ENCODE measurements at places on chromosomes 13 and 19. TPM values are rescaled to one million over a fixed set of nuclear protein-coding genes. Genes with fewer than 3 reads are reported as not detected.
A peak's percentile ranks its signal among the peaks of the same experiment; 100 is the strongest.

GTF2F1 gene
- 69.7 TPM for total RNA-seq

- no peak for DNase-seq
Measured at GRCh38 chr13:110351636-110352420, 44.7 kb downstream of the COL4A2 start.

- no peak for DNase-seq
Measured at GRCh38 chr19:55559684-55560083, 14.3 kb upstream of the SBK3 start.

DNA sequence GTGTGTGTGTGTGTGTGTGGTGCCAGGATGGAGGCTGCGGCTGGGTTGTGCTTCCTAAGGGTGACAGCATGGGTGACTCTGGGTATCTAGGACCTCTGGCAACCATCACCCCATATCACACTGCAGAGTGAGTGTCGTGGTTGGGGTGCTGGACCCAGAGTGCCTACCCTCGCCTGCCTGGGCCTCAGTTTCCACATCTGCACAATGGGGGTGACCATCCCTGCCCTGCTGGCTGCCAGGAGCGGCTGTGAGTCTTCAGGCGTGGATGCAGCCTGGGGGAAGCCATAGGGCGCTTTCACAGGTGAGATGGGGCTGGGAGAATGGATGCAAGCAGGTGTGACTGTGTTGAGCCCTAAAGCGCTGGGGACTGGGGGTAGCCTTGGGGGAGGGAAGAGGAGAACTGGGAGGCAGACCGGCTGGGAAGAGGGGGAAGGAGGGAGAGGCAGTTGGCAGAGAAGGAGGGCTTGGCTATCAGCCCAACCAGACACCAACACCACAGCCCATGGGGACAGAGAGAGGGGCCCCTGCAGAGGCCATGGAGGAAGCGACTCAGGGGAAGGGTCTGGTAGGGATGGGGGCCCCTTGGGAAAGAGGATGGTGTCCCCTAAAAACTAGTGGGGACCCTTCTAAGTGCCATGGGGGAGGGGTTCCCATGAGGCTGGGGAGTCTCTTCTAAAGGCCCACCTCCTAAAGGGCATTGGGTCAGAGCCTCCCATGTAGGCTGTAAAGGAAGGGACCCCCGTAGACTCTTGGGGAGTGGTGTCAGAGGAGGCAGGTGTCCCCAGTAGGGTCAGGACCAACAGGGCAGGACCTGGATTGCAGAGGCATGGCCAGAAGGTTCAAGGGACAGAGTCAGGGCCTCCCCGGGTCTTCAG, 1.7 kb downstream of the PLPPR2 start:
- no peak for DNase-seq

DNA sequence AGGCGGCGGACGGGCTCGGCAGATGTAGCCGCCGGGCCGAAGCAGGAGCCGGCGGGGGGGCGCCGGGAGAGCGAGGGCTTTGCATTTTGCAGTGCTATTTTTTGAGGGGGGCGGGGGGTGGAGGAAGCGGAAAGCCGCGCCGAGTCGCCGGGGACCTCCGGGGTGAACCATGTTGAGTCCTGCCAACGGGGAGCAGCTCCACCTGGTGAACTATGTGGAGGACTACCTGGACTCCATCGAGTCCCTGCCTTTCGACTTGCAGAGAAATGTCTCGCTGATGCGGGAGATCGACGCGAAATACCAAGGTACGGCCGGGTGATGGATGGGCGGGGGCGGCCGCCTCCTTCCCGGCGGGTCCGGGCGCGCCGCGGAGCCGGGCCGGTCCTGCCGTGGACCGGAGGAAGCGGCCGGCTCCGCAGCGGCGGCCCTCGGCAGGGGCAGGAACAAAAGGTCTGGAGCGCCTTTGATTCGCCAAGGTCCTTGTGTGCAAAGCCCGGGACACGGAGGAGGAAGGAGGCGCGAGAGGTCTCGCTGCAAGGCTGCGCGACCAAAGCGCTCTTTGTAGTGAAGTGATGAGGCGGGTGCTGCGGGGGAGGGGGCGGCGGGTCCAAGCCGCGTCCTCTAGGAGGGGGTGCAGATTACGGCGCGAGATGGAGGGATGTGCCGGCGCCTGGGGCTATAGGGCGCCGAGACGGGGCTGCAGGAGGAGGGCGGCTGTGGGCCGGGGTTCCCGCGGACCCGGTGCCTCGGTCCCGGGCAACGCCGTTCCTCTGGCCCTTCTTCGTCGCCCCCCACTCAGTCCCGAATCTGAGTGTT, 689 bp downstream of the ING1 start:
- peak; percentile 56 for DNase-seq
